ENCODE measurements at places on chromosomes 12 and 14.

DNA sequence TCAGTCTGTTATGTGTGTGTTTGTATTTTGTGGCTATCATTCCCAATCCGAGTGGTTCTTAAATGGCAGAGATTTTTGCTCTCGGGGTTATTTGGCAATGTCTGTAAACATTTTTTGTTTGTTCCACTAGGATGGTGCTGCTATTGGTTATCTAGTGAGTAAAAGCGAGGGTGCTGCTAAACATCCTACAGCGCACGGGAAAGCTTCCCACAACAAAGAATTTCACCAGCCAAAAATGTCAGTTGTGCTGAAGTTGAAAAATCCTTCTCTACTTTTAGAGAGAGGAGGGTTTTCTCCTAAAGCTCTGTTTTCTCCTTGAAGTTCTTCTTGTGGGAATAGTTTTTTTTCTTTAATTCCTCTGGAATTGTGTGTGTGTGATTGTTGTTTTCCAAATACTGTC is 2.4 kb downstream of the EXD2 start:
- DNase-seq = no peak

GRCh38 chr12:110111476-110112334 is 12.5 kb upstream of the IFT81 start:
- no peak for DNase-seq

DNA sequence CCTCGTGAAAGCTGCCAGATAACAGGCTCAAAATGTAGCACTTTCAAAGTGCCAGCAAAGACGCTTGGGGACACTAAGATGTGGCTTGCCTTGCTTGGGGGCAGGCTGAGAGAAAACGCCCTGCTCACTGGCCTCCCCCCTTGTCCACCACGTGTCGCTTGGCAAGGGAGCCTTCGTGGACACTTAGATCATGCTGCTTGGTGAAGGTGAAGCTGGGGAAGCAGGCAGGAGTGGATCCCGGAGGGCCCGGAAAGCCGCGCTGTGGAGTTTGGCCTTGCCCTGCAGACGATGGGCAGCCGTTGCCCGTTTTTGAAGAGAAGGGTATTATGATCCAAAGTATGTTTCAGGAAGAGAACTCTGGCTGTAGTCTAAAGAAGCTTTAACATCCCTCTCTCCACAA is 53.4 kb upstream of the BDKRB2 start:
- no peak for DNase-seq

GRCh38 chr12:104953323-104953722 is 4.8 kb downstream of the SLC41A2 start:
- DNase-seq = no peak

- DNase-seq = no peak
Measured at GRCh38 chr14:101821528-101821927, 60.0 kb downstream of the PPP2R5C start.

- DNase-seq = no peak
Measured at GRCh38 chr14:34203251-34203722, 252.4 kb upstream of the EGLN3 start.

DNA sequence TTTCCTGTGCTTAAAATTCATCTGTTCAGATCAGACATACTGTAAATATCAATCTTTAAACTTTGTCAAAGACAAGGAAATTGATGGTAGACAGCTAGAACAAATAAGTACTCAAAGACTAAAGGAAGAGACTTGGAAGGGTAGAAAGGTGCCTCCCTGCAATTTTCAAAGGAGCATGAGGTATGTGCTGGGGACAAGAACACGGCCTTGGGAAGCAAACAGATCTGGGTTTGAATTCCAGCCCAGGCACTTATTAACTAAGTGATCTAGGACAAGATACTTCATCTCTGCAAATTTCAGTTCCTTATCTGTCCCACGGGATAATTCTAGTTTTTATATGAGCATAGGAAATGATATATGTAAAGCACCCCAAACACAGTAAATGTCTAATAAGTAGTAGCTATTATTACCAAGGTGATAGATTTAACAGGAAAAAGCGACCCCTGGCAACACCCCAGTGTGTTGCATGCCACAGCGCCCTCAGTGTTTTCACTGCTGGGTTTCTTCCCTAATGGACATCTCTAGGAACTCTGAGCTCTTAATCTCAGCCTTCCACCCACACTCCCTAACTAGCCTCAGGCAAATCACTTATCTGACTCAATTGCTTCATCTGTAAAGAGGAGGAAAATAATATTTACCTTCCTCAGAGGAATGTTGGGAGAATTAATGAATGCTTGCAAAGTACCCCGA is 44.7 kb upstream of the BMP4 start:
- DNase-seq = no peak

DNA sequence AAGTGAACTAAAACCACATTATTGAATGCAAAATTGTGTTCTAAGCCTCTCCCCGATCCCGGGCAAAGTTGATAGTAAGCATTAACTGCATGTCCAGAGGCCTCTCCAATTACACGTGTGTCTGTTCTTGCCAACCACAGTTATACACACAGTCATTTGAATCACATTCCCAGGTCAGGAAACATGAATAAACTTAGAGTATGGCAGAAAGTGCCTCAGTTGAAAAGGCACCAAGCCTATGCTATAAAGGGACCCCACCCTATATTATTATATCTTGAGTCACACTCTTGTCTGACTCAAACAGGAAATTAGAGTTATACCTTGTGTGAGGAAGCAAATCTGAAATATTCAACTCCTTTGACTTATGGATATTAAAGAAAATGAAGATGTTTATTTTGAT is 128.3 kb upstream of the STXBP6 start:
- no peak for DNase-seq

GRCh38 chr12:118377021-118377883 is 897 bp downstream of the SUDS3 start:
- no peak for DNase-seq

DNA sequence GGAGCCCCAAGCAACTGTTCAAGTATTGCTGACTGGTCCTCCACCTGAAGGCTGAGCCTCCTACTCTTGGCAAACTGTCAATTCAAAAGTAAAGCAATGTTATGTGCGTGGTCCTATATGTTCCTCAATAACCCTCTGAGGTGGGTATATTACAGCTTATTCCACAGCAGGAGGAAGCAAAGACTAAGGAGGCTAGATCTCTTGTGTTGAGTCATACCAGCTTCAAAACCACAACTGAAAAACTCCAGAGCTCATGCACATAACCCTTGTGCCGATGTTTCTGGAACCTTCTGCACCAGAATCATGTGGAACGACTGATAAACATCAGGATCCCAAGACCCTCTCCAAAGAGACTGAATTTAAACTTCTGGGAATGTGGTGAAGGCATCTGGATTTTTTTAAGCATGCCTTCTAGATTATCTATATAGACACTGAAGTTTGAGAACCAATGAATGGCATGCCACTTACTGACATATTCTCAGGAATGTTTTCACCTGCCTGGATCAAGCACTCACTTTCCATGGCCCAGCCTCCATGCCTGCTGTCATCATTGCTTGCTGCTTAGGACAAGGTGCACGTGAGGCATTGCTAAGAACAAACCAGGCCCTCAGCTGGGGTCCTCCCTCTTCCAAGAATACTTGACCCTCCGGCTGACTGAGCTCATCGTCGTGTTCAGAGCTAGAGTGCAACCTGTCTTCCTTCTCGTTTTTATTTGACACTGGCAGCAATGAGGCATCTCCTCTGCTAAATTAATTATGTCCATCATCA is 194.7 kb downstream of the BCL11B start:
- no peak for DNase-seq

GRCh38 chr14:61695695-61696527 is 598 bp downstream of the HIF1A start:
- DNase-seq = peak; percentile 69

DNA sequence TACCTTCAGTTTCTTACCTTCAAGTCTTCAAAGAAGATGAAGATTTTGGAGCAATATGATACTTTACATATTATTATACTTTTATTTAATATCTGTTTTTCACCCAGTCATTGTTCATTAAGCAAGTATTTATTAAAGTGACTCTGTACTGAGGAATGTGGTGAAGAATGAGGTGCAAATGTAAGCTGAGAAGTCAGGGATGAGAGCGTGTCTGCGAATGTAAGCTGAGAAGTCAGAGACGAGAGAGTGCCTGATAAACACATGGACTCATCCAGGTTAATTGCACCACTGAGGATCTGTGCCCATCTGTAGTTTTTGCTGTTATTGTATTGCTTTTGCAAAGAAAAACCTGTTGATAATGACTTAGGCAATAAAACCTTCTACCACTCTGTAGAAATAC is 211.9 kb upstream of the FAR2 start:
- no peak for DNase-seq

GRCh38 chr14:28143316-28143715 is 623.3 kb upstream of the FOXG1 start:
- no peak for DNase-seq

- DNase-seq = no peak
Measured at GRCh38 chr12:132886529-132887477, 602 bp downstream of the CHFR start.

DNA sequence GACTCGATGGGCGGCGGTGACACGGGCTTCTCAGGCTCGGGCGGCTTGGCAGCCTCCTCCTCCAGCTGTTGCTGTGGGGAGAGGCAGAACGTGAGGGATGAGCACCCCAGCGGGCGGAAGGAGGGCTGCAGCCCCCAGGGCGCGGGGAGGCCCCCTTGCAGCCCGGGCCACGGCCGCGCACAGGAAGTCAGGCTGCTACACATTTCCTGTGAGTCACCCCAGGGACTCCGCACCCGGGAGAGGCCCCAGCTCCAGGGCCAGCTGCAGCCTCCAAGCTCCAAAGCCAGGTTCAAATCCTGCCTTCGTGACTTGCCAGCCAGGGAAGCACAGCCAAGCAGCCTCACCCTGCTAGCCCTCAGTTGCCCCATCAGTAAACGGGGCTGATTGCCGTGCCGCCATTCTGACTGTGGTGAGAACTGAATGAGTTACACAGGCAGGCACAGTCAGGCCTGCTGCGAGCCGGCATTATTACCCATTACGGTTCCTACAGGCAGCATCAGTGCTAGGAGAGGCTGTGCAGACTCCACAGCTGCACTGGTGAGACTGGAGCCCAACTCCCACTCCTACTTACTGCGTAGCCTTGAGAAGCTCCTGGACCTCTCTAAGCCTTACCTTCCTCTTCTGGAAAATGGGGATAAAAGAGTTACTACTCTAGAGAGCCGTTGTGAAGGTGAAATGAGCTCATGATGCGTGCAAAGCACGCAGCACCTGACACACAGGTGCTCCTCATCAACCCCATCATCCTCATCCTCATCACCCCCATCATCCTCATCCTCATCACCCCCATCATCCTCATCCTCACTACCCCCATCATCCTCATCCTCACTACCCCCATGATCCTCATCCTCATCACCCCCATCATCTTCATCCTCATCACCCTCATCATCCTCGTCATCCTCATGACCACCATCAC is 100.9 kb downstream of the NCOR2 start:
- peak; percentile 74 for DNase-seq

DNA sequence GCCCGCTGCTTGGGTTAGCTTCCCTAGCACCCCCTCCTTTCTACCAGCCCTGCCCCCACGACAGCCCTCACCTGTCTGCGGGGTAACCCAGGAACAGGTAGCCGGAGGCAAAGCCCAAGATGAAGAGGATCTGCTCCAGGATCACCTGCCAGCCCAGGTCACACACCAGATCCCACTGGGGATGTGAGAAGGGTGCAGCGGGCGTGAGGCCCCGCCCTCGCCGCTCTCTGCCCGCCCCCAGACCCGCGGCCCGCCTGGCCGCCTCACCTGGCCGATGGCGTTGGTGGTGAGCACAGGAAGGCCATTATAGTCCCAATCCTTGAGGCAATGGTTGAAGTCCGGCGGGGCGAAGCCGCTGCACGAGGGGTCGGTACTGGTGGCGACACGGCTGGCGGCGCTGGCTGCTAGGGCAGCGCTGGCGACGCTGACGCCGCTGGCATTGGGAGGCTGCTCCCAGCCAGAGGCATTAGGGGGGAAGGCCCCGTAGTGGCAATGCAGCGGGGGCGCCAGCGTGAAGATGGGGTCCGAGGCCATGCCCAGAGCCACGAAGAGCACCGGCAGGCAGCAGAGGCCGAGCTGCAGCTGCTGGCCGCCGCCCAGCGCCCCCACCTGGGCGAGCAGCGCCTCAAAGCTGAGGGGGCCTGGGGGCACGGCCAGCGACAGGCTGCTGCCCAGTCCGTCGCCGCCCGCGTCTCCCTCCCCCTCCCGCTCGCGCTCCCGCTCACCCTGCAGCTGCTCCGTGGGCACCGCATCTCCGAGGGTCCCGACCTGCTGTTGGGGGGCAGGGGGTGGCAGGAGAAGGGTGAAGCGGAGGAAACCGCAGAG is 794 bp downstream of the SLC22A17 start:
- no peak for DNase-seq

DNA sequence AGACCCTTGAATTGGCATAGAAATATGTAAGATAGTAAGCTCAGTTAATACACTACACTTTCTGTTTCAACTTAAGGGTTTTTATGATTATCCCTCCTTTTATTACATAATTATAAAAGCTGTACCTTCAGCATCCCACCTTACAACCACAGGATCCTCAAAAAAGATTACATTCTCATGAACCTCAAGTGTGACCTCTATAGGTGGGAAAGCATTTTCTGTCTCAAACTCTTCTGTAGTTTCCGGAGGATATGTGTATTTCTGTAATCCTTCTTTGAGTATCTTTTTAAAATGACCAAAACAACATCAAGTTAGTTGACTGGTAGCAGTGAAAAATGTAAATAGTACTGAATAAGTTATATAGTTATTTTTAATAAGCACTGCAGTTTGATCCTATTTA is 75.9 kb downstream of the DNAI7 start:
- DNase-seq = no peak

DNA sequence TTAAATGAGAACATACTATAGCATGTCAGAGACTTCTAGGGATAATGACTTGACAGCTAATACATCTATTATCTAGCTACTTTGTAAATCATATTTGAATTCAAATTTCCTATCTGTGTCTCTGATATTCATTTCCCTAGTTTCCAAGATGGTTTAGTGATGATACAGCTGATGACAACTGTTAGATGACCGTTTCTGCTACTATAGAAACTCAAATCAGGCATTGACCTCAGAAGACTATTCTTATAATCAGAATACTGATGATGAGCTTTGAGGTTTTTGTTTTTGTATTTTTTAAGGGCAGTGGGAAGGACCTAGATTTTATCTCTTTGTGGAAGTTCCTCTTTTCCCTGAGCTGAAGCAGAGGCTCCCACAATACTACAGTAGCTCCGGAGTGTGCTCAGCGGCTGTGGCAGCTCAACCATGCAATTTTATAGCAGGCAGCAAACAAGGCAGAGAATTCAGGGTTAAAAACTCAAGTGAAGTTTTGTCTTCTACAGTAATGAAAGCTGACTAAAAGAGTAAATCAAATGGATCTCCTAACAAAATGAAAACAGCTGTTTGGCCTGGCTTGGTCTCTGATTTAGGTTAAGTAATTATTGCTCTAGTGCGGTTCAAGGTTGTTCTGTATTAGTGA is 145.1 kb downstream of the SLC25A21 start:
- no peak for DNase-seq
